Osteoblast (primary cell): ENCODE measurements at places on chromosomes 5 and 9. TPM values are rescaled to one million over a fixed set of nuclear protein-coding genes. Genes with fewer than 3 reads are reported as not detected.
A peak's percentile ranks its signal among the peaks of the same experiment; 100 is the strongest.

- H3K4me1 ChIP-seq: peaks cover 80% of the 10 kb centered on the region
- H3K36me3 ChIP-seq: peaks cover 20% of the 10 kb centered on the region
- peak overlapping the region; percentile 12 for H3K4me3 ChIP-seq
- no peak for DNase-seq
- no peaks in the 10 kb centered on the region for H3K27me3 ChIP-seq
- peak overlapping the region; percentile 74 for H3K27ac ChIP-seq
Observed at GRCh38 chr5:72138943-72139521, 31.8 kb downstream of the MAP1B start.

DNA sequence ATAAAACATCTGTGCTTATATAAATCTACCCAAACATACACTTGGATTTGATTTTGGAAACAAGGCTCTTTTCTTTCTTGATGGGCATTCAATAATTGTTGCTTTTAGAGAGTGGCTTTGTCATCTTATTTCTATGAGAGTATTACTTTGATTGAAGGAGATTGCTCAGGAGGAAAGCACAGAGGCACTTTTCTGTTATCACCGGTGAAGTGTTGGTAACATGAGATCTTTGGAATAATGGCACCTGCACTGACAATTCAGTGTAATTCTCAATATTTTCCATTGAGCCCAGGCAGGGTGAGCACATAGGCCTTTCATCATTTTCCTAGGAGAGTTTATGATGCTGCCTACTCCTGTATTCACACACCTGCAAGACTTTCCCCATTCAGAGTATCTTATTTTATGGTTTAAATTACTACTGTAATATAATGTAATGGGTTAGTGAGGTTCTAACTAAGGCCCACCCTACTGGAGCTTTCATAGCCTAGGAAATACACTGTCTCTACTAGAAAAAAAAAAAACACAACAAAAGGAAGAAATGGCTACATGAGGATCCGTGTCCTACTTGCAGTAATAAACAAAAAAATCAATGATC, 244.3 kb downstream of the DENND1A start:
- no peaks in the 10 kb centered on the region for H3K27me3 ChIP-seq
- no peak for DNase-seq
- no peaks in the 10 kb centered on the region for H3K36me3 ChIP-seq
- no peak overlapping the region for H3K4me3 ChIP-seq
- H3K4me1 ChIP-seq: no peaks in the 10 kb centered on the region
- no peak overlapping the region for H3K27ac ChIP-seq

- H3K27ac ChIP-seq: no peak overlapping the region
- peak overlapping the region; percentile 47 for H3K4me3 ChIP-seq
- H3K27me3 ChIP-seq: no peaks in the 10 kb centered on the region
- H3K36me3 ChIP-seq: no peaks in the 10 kb centered on the region
- H3K4me1 ChIP-seq: peaks cover 10% of the 10 kb centered on the region
Observed at GRCh38 chr5:52945040-52945439, 44.1 kb upstream of the ITGA2 start.

GRCh38 chr9:75101004-75101588, 12.8 kb downstream of the OSTF1 start:
- H3K36me3 ChIP-seq: no peaks in the 10 kb centered on the region
- DNase-seq: no peak
- H3K4me3 ChIP-seq: no peak overlapping the region
- H3K4me1 ChIP-seq: peaks cover 10% of the 10 kb centered on the region
- no peaks in the 10 kb centered on the region for H3K27me3 ChIP-seq

- no peaks in the 10 kb centered on the region for H3K4me1 ChIP-seq
- no peaks in the 10 kb centered on the region for H3K36me3 ChIP-seq
- no peak overlapping the region for H3K4me3 ChIP-seq
- no peak overlapping the region for H3K27ac ChIP-seq
Observed at GRCh38 chr5:107153283-107153682, 517.5 kb downstream of the EFNA5 start.

Gene LRRC19
- under 0.01 TPM in 2 replicates for total RNA-seq
